ENCODE measurements at places on chromosomes 6 and 20.
A peak's percentile ranks its signal among the peaks of the same experiment; 100 is the strongest.

DNA sequence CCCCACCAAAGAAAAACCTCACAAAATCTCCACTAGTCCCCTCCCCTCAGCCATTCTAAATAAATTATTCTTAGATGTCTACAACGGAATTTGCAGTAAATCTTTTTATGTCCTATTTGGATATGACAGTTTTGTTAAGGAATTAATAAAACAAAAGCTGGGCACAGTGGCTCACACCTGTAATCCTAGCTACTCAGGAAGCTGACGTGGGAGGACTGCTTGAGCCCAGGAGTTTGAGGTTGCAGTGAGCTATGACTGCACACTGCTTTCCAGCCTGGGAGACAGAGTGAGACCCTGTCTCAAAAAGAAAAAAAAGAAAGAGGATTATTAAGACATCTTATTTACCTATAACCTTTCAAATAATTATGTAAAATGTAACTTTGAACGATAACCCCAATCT, 165.4 kb downstream of the SLC16A10 start:
- no peak for DNase-seq

- DNase-seq = no peak
Measured at GRCh38 chr6:1612299-1612973, 2.7 kb downstream of the FOXC1 start.

DNA sequence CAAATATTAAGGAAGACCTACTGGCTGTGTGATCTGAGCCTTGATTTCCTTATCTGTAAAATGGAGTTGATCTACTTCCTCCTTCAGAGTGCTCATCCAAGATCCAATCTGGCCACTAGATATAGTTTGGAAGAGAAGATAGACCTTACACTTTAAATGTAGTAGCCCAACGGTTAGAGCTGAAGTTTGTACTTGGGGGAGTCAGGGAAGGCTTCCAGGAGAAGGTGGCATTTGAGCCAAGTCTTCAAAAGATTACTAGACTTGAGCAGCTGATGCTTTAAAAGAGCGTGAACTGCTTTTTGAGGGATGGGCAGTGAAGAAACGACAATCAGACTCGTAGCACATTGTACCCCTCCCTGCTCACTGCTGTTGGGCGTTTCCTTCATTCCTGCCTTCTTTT, 3.6 kb downstream of the LBP start:
- DNase-seq = no peak

- DNase-seq = no peak
Measured at GRCh38 chr20:309306-309840, 12.0 kb downstream of the ZCCHC3 start.

DNA sequence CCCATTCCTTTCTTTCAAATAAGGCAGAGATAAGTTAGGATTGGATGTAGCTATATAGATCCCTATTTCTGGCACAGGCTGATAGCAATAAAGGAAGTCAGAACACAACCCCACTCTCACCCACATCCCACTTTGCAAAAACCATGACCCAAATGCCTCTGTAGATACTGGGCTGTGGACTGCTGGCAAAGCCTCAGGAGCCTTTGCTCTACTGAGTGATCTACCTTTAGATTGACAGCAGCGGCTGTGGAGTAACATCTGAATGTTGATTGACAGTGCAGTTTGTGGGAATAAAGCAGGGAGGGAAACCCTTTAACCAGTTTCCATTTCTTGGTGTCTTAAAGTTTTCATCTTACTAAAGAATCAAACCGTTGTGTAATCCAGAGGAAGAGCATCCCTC, 6.7 kb upstream of the TMEM30A start:
- no peak for DNase-seq

- DNase-seq = no peak
Measured at GRCh38 chr20:52971498-52972189, 514 bp upstream of the TSHZ2 start.

DNA sequence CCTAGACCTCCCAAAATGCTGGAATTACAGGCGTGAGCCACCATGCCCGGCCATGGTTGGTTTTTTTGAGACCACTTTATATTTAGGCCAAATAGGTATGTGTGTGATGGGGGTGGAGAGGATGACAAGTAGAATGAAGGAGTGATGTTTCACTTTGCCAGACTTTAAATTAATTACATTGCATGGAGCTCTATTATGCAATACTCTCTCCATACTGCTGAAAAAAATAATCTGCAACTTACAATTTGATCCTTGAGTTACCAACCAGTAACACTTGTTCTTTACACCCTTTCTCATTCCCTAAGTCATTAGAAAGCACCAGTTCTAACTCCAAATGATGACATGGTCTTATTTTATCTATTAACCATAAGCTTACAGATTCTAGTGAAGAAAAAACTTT, 26.8 kb downstream of the GINM1 start:
- no peak for DNase-seq

GRCh38 chr6:127148511-127148910, 30.0 kb downstream of the RSPO3 start:
- DNase-seq = no peak

- no peak for DNase-seq
Measured at GRCh38 chr6:38686270-38687042, 16.5 kb downstream of the GLO1 start.

GRCh38 chr6:159601211-159601610, 91.8 kb downstream of the SOD2 start:
- DNase-seq = no peak

DNA sequence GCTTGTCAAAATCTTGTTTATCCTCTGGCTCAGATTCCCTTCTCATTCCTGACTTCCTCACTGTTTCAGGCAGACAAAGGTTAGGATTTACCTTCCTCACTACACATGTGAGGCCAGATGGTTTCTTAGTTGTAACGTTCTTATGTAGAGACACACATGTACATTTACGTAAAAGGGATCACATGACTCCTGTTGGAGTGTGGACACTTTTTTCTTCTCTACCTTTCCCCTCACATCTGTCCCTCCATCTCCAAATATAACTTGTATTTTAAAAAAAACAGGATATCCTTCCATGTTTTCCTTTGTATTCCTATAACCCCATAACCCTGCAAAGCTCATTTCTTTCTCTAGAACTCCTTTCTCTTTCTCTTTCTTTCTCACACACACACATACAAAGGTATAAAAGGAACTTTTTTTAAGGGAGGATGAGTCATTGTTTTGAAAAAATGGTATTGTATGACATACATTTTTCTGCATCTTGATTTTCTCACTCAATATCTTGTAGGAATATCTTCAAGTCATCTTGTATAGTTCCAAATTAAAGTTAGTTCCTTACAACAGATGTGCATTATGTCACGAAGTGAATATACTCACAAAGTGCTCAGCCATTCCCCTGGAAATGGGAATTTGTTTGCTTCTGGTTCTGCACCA, 78.2 kb upstream of the SULF2 start:
- DNase-seq = no peak

- no peak for DNase-seq
Measured at GRCh38 chr20:20017844-20018185, 653 bp downstream of the NAA20 start.

- no peak for DNase-seq
Measured at GRCh38 chr6:150229436-150230163, 86.8 kb downstream of the PPP1R14C start.

DNA sequence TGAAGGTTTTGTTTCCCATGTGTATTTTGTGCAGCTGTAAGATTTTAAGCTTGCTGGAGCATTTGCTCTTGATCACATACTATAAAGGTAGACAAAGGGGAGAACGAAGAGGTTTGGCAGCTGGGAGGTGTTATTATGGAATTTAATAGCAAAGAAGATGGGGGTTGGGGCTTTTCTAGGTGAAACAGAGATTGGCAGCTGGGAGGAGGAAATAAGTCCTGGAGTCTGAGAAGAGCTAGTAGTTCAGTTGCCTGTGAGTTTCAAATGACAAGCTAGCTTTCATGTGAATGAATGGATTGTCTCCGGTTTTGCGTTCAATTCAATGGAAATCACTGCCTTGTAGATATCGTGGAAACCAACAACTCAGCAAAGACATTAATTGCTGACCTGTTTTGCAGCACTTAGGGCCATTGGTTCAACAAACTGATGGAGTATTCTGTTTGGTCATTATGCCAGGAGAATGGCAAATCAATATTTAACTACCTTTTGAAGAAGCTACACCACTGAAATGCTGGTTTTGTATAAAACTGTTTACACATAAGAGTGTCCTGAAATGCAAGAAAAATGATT, 38.1 kb upstream of the FLRT3 start:
- DNase-seq = no peak

GRCh38 chr6:128379577-128379976, 140.8 kb downstream of the PTPRK start:
- no peak for DNase-seq

- DNase-seq = no peak
Measured at GRCh38 chr20:62306414-62307187, 3.8 kb downstream of the ADRM1 start.

- no peak for DNase-seq
Measured at GRCh38 chr20:29427201-29428060, 1830.0 kb upstream of the DEFB115 start.

- DNase-seq = no peak
Measured at GRCh38 chr6:84583784-84584183, 180.6 kb downstream of the TBX18 start.

DNA sequence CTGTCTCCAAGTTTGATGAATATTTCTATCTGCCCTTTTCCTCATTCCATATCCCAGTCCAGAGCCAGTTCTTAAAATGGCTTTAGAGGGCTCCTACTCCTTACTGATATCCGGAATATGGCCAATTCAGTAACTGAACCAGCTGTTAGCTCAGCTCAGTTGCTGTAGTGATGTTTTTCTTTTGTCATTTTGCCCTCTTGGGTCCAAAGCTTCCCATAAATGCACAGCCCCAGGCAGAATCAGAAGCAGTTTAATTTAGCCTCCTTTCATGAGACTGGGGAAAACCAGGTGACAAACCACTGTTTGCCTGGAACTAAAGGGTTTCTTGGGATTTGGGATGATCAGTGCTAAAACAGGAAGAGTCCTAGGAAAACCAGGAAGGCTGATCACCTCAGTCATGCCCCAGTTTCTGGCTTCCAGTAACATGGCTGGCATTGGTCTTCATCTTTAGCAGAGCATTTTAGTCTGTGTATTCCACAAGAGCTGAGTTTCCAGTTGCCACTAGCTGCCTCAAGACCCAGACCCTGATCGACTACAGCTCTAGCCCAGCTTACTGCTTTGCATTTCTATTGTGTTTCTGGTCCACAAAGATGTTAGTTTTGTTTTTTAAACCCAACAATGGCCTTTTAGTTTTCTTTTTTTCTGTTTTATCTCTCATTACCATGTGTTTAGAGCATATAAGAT, 40.6 kb upstream of the REV3L start:
- no peak for DNase-seq

GRCh38 chr6:76835293-76835692, 628.0 kb downstream of the HTR1B start:
- DNase-seq = no peak

DNA sequence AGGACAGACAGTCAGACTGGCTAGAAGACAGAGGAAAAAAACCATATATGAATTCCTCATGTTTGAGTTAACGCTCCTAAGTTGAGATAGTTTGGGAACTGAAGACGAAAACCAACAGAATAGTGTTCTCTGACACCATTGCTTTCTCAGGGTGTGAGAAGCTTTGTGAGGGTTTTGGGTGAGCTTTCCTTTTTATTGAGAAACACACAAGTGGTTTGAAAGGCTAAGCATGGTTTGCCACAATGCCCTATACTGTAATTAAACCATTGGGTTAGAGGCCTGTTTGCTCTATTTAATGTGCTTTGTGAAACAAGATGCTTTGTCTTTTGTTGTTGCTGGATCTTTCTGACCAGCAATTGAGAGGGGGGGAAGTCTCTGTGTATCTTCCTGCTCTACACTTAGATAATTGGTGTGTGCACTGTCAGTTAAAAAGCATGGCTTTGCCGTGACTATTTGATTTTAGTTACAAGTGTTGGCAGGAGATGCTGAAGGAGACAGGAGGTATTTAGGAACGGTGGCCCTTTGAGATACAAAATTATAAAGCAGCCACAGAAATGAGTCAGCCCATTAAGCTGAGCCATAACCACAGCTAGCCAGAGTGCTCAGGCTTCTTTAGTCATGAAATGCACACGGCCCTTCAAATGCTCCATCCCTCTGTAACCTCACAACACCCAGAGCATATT, 273.0 kb upstream of the PREP start:
- no peak for DNase-seq

DNA sequence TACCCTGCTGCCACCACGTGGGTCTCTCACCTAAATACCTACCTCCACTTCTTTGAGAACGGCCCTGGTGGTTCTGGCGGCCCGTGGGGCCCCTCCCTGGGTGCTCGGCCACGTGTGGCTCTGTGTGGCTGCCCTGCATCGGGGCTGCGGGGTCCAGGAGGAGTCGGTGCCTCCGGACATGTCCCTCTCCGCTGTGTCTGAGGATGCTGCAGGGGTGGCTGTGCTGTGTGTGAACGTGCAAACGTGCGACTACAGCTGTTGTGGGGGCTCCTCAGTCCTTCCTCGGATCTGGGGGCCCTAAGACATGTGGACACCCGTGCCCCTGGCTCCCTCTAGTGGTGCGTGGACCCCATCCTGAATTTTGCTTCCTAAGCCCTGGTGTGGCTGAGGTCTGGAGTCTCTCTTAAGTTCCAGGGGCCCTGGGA, 691.8 kb downstream of the QKI start:
- peak; percentile 28 for DNase-seq

GRCh38 chr6:79813143-79813850, 134.1 kb downstream of the ELOVL4 start:
- no peak for DNase-seq
